ENCODE measurements at places on chromosomes 4 and X. TPM values are rescaled to one million over a fixed set of nuclear protein-coding genes. Genes with fewer than 3 reads are reported as not detected.

Gene ZCCHC12
- total RNA-seq, result not detected

Gene HTN1
- total RNA-seq, result not detected

Gene XAGE2
- not detected for total RNA-seq

Gene CLDN34
- total RNA-seq, result not detected

Gene CISD2
- 14.4 TPM for total RNA-seq

Gene FANCB
- total RNA-seq, result 0.58 TPM

Gene PPBP
- not detected for total RNA-seq

Gene PSAPL1
- total RNA-seq, result 0.47 TPM

Gene PGRMC1
- total RNA-seq, result 102 TPM

Gene CENPE
- total RNA-seq, result 64.1 TPM

Gene AFP
- total RNA-seq, result 0.58 TPM

Gene STPG2
- total RNA-seq, result not detected

Data from pericardium fibroblast (primary cell).